ENCODE measurements at places on chromosomes 11 and 22.

DNA sequence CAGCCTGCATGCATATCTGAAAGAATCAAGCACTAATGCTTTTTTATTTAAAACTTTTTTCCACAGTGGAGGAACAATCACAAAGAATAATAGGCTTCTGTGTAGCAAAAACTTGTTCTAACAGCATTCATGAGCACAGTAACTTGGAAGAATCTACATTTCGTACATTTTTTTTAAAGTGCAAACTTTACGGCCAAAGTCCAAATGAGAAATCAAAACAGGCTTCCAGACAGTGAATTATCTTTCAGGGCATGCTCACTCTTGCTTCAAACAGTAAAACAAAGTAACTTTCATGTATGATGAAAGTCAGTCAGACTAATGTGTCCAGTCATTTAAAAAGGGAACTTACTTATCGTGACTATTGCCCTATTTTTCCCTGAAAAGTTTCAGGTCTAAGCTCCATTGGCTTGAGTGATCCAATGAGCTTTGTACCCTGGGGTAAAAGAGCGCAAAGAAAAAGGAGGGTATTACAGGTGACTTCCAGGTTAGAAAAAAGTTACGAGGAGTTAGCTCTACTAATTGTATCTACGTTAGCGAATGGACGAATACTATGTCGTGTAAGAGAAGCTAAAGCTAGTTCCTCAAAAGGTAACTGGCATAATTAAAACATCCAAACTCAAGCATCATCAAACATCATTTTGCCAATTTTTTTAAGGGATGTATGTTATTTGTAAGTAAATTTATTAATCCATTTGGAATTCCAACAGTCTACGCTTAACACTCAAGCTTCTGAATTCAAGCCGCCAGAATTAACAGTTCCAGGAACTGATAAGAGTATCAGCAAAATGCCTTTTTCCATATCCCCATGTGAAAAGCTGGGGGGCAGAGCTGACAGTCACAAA lies 1.7 kb downstream of the PICALM start:
- no peak for DNase-seq

GRCh38 chr11:78048561-78048960 lies 15.1 kb upstream of the THRSP start:
- DNase-seq = no peak

GRCh38 chr11:100563541-100564280 lies 123.4 kb upstream of the ARHGAP42 start:
- DNase-seq = peak; percentile 21

GRCh38 chr11:92550411-92550810 lies 325.8 kb downstream of the FAT3 start:
- no peak for DNase-seq

- DNase-seq = no peak
These were observed 2.0 kb downstream of the MYOD1 start for GRCh38 chr11:17721242-17721999.

DNA sequence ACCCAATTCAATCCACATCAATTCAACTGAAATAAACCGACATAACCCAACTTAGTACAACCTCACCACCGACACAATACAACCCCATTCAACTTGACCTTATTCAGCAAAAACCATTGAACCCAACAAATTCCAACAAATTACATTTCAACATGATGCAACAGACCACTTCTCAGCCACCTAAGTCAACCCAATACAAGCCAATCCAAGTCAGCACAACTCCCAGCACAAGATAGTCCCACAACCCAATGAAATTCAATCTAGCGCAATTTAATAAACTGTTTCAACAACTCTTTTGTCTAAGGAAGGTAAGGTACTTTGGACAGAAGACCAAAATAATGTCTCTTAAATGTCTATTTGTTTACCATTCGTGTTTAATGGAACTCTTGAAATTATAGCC lies 226.0 kb downstream of the MIAT start:
- no peak for DNase-seq

GRCh38 chr11:68107689-68108088 lies 13.5 kb downstream of the CHKA start:
- DNase-seq = no peak

DNA sequence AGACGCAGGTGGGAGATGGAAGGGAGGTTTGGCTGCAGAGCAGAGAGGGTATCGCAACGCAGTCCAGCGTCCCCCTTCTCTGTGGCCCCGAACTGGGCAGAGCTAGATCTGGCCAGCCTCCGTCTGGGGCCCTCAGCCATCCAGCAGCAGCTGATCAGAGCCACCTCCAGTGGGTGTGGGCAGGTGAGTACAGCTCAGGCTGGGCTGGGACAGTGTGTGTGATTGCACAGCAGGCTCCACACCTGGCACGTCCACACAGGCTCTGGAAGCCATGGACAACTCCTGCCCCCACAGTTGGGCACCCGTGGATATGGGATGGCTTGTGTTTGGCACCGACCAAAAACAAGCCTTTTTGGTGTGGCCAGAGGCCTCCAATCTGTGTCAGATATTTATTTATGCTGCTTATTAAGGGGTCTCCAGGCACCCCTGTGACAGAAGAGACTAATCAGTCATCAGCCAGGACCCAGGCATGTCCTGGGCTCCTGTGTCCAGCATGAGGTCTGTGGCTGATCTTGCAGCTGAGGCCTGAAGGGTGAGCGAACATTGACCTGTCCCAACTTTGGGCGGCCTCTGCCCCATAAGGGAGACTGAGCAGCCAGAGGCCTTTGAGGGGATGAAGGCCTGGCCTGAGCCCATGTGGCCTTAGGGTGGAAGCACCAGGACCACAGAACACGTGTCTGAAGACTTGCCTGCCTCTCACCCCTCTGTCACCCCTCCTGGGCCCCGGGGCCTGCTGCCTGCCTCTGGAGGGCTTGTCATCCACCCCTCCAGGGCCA lies 18.6 kb downstream of the POLR3H start:
- no peak for DNase-seq

- no peak for DNase-seq
These were observed 22.6 kb upstream of the RCN1 start for GRCh38 chr11:32068134-32068870.

- DNase-seq = no peak
These were observed 22.0 kb upstream of the MS4A6A start for GRCh38 chr11:60204922-60205321.

DNA sequence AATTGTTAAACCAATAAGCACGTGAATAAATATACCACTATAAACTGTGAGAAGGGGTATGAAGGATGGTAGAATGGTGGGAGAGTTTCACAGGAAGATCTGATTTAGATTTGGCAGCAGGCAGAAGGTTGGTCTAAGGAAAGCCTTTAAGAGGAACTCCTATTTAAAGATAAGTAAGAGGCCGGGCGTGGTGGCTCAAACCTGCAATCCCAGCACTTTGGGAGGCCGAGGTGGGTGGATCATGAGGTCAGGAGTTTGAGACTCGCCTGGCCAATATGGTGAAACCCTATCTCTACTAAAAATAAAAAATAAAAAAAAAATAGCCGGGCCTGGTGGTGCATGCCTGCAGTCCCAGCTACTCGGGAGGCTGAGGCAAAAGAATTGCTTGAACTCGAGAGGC lies 45.8 kb upstream of the CXCR5 start:
- no peak for DNase-seq

- DNase-seq = no peak
These were observed 1516.4 kb downstream of the TBC1D22A start for GRCh38 chr22:48278620-48279460.

DNA sequence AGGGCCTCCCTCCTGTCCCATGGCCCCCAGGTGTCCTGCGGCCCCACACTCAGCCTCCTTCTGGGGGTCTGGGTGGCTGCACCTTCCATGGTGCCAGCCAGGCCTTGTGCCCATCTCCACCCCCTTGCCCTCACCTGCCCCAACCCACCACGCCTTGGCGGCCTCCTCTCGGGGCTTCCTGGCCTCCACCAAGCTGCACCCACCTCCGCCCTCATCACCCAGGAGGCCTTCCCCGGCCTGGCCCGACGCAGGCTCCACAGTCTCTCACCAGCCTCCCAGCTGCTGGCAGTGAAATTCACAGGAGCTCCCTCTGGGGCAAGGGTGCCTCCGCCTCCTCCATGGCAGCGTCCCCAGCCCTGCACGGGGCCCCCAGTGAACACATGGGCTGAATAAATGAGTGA lies 35.9 kb upstream of the WNT7B start:
- DNase-seq = no peak

GRCh38 chr11:69145050-69145380 lies 10.7 kb upstream of the SMIM38 start:
- DNase-seq = peak; percentile 70

GRCh38 chr22:36746375-36746970 lies 29.4 kb downstream of the IFT27 start:
- DNase-seq = no peak

GRCh38 chr11:27717801-27718229 lies 17.6 kb upstream of the BDNF start:
- DNase-seq = no peak

- DNase-seq = no peak
These were observed 49.7 kb downstream of the RTN4R start for GRCh38 chr22:20218326-20218872.

DNA sequence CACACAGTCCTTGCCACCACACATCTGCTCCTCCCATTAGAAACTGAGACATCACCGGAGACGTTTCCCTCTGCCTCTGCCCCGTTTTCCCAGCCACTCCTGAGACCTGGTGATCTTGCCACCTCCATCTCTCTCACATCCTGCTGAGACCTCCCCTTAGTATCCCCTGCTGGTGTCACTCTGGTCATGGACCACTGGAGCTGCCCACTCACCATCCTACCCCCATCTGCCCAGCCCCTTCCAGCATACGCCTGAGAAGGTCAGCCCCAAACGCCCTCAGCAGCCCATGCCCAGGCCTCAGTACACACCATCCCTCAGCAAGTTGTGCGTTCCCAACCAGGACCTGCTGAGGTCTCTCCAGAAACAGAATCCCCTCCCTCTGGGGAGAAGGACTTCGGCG lies 64.3 kb downstream of the SHANK2 start:
- no peak for DNase-seq

- DNase-seq = no peak
These were observed 147.2 kb downstream of the CTTN start for GRCh38 chr11:70545610-70545912.

- DNase-seq = no peak
These were observed 119.9 kb downstream of the FEZ1 start for GRCh38 chr11:125376117-125376516.

GRCh38 chr22:27329131-27329850 lies 472.3 kb downstream of the MN1 start:
- no peak for DNase-seq

GRCh38 chr11:122319085-122319484 lies 203.1 kb upstream of the BLID start:
- no peak for DNase-seq

DNA sequence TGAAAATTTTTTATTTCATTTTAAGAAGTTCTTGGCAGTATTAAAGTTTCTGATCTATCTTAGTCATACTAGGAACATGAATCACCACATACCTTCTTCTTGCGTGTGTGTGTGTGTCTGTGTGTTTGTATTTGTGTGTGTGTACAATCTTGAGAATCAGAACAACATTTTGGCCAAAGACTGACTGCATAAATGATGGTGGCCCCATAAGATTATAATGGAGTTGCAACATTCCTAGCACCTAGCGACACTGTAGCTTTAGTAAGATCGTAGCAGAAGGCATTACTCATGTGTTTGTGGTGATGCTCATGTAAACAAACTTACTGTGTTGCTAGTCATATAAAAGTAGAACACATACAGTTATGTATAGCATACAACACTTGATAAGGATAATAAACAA lies 205.4 kb downstream of the FAM76B start:
- DNase-seq = no peak

DNA sequence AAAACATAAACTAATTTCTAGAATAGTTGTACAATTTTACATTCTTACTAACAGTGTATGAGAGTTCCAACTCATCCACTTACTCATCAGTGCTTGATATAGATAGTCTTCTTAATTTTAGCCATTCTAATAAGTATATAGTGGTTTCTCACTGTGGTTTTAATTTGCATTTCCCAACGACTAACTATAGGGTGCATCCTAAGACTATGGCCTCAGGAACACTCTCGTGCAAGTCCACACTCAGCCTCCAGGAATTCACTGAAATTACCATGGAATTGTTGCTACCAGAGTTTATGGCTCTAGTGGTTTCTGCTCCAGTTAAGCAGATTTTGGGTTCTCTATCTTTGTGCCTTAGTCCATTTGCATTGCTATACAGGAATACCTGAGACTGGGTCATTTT lies 60.1 kb upstream of the GUCY1A2 start:
- no peak for DNase-seq

- no peak for DNase-seq
These were observed 2.0 kb downstream of the KDM2A start for GRCh38 chr11:67120881-67121710.

DNA sequence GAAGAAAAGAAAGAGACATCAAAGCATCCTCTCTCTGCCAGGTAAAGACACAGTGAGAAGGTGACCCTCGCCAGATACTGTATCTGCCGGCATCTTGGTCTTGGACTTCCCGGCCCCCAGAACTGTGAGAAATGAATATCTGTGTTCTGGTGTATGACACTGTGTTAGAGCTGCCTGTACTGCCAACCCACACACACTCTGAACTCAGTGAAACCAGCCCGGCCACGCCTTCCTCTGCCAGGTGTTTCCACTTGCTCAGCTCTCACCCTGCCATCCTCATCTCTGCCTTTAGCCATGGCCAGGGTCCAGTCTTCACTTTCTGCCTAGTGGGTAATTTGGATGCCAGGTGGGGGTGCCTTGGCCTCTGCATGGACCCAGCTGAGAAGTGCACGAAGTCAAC lies 24.0 kb downstream of the CBX7 start:
- no peak for DNase-seq

- DNase-seq = no peak
These were observed 97.7 kb downstream of the NXPE2 start for GRCh38 chr11:114775875-114776621.

DNA sequence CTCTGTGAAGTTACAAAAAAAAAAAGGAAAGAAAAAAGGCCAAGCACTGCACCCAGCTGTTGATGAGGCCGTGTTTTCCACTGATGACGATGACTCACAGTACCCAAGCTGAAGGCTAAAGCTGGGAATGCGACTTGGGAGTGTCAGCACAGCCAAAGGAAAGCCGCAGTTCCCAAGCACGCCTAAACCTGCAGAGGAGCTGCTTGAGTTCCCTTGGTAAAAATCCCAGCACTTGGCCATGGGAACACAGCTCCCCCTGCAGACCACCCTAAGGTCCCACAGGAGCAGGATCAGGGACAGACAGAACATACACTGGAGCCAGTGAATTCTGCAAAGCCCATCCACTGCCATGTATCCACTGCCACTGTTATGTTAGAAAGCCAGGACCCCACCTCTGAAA lies 39.9 kb downstream of the SERGEF start:
- peak; percentile 85 for DNase-seq

DNA sequence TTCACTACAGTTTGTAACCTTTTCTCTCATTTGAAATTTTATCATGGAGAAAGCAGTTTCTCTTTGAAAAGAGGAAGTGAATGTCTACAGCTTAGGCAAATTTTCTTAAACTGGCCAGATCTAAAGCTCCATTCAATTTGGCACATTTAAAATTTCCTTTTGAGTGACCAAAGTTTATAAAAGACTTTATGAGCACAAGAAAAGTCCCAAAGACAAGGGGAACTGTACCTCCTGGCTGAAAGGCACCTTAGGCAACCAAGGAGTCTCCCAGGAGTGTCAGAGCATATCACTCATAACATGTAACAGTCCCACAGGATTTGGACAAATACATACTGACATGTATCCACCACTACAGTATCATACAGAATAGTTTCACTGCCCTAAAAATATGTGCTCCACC lies 41.3 kb downstream of the NARS2 start:
- no peak for DNase-seq

All from AG09309 (cell line).